ENCODE measurements at places on chromosomes 3 and 15.

DNA sequence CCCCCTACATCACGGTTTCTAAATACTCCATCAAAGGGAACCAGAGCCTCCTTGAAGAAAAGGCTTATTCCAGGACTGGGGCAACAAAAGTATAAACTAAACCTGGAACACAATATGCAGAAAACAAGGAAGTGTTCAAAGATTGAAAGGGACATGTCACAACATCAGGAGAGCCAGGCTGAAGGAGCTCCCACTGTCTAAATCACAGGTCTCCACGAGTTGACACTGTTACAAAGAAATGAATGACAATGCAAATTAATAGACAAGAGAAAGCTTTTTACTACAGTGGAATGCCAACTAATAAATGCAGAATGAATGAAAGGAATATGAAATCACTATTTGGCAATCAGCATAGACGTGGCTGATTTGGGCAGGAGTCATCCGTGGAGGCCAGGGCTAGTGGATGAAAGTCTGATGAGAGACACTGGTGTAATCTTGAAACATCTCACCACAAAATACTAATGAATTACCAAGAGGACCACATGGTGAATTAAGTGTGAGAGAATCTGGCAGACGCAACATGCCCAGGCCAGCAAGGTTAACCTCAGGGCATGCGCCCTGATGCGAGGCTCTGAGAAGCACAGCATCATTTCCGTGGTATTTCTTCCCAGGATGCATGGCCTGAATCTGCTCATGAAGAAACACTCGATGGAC is 123.8 kb upstream of the TJP1 start:
- DNase-seq = no peak

DNA sequence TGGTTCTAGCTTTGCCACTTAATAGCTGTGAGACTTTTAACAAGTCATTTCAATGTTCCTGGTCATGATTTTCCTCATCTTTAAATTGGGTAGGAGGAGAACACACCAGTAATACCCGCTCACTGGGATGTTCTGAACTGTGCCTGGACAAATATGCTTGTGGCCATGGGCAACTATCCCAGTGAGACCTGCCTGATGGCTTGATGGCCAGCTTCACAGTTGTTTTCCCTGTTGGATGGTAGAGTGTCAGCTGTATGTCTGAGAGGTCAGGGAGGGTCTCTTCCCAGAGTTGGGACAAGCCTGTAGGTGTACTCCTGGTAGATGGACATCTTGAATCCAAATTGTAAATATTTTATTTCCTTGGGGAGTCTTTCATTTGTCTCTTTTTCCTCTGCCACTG is 92.5 kb upstream of the PFN2 start:
- no peak for DNase-seq

DNA sequence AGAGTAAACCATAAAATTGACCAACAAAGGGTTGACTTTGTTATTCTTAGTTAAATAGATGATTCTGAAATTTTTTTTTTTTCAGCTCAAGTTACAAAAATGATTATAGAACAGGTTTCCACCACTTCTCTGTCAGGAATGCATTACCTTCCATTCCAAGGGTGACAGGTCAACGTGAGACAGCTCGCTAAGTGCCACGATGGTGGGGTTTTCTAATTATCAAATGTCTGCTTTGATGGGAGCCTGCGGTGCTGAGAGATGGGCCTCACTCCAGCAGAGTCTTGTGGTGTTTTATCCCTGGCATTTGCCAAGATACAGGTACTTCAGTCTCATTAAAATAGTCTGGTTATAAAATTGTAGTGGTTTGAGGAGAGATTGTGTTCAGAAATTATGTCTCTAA is 80.3 kb downstream of the CGNL1 start:
- DNase-seq = no peak

GRCh38 chr3:87625876-87626275 is 349.5 kb upstream of the POU1F1 start:
- DNase-seq = no peak

DNA sequence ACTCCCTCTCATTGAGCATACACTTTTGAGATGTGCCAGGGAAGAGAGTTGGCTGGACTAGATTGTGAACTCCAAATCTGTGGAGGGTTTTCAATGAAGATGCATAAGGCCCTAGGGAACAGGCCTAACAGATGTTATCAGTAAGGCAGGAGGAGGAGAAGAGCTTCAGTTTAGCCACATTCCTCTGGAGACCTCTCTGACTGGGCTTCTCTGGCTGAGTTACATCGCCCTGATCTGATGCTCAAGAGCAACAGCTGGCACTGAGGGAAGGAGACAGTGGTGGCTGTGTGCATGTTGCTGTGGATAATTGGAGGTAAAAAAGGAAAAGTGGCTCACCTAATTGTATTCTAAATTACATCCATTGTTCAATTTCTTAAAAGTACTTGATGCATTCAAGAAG is 206.4 kb upstream of the CFAP20DC start:
- DNase-seq = no peak

DNA sequence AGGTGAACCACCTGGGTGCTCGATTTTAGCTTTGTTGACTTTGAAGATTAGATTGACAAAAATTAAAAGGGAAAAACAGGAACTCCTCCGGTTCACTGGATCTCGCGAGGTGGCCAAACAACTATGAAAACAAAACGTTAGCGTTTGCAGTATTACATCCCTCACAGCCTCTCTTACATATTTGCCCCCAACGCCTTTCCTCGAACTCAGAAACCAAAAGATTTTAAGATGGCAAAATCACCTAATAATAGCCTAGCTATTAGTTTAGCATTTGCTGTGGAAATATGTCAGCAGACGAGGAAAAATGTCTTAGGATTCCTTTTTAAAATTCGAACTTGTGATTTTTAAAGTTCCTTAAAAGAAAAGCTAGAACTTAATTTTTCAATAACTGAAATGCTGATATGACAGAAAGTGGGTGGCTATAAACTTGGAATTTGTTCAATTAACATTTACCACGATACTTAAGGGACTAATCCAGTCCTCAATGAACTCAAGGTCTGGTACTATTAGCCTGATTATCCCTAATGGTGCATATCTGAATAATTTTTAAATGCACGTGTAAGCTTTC is 491 bp upstream of the SENP7 start:
- DNase-seq = no peak

GRCh38 chr15:55907797-55908196 is 85.6 kb downstream of the NEDD4 start:
- no peak for DNase-seq

- DNase-seq = no peak
Measured at GRCh38 chr3:45272032-45272810, 46.1 kb upstream of the TMEM158 start.

DNA sequence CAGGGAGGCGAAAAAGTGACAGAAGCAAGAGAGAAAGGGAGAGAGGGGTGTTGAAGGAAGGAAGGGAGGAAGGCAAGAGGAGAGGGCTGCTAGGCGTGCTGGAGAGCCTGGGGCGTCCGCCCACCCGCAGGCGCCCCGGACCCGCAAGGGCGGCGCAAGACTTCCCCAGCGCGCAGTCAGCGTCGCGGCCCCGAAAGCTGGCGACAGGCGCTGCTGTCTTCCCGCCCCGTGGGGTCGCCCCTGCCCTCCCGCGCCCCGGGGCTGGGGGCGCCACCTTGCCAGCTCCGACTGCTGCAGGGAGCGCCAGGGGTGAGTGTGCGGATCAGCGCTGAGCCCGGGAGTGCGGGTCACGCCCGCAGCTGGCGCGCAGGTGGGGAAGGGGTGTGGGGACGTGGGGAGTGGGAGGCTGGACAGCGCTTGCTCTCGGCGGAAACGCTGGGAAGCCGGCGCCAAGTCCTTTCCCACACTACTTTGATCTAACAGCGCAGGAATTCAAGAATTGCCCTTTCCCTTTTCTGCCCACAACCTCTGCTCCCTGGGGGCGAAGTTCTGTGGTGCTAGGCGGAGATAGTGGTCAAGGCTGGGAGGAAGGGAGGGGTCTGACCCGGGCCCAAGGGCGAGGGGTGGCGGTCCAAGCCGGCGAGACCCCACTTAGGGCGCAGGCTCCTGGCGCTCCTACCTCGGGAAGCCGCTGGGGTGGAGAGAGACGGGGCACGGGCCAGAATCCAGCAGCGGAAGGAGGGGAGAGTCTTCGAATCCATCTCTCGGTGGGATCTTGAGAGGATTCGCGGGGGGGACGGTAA is 266.1 kb downstream of the CGGBP1 start:
- DNase-seq = no peak

- no peak for DNase-seq
Measured at GRCh38 chr15:90807074-90807785, 61.2 kb upstream of the FURIN start.

- DNase-seq = no peak
Measured at GRCh38 chr3:172478116-172478515, 29.9 kb upstream of the GHSR start.

- DNase-seq = no peak
Measured at GRCh38 chr15:32993285-32993684, 201.2 kb downstream of the FMN1 start.

GRCh38 chr15:55799291-55800212 is 56.6 kb upstream of the PRTG start:
- no peak for DNase-seq

DNA sequence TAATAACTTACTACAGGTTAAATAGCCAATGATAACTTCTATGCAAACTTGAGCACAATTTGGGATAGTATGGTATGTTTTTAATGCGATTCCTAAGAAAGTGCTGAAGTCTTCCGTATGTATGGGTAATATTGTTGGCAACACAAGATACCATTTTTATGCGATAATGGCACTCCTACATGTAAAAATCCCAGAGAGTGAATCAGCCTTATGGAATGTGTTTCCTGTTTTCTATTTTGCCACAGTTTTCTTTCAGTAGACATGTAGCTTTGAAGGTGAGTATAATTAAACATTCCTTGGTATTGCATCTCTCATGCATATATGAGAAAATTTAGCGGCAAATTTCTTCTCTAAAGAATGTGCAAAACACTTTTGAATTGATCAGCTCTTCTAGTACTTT is 396.8 kb upstream of the AZI2 start:
- DNase-seq = no peak

GRCh38 chr3:181912384-181912783 is 200.7 kb downstream of the SOX2 start:
- no peak for DNase-seq

GRCh38 chr3:181230258-181230657 is 240.7 kb upstream of the DNAJC19 start:
- no peak for DNase-seq

DNA sequence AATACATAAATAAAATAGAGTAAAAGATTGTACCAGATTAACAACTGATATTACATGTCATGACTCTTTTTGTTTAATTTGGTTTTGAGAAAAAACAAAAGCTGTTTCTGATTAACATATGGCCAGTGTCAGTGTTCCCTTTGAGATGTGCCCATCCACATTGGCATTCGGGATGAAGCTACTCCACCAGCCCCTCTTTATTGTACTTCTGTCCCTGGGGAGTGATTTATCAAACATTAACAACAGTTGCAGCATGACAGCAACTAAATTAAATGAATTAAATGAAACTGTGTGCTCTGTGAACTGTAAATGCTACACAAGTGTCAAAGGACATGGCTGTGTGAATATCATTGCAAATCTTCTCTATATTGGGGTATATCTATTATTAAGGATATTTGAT is 25.9 kb upstream of the MTMR10 start:
- no peak for DNase-seq

DNA sequence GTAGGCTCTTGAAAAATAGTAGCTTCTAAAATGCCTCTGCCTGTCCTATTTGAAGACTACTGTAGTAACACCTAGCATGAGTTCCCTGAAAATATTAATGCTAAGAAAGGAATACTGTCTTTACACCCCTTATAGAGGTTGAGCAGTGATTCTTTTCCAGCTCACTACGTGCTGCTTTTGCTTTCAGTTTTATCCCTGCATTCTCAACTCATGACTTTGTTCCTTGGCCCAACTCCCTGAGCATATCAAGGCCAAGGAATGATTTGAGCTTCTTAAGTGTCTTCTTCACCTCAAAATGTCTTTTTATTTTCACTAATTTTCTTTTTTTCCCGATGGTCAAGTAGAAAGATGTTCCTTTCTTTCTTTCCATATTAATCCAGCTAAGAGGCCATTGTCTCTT is 16.5 kb upstream of the P2RY13 start:
- no peak for DNase-seq

DNA sequence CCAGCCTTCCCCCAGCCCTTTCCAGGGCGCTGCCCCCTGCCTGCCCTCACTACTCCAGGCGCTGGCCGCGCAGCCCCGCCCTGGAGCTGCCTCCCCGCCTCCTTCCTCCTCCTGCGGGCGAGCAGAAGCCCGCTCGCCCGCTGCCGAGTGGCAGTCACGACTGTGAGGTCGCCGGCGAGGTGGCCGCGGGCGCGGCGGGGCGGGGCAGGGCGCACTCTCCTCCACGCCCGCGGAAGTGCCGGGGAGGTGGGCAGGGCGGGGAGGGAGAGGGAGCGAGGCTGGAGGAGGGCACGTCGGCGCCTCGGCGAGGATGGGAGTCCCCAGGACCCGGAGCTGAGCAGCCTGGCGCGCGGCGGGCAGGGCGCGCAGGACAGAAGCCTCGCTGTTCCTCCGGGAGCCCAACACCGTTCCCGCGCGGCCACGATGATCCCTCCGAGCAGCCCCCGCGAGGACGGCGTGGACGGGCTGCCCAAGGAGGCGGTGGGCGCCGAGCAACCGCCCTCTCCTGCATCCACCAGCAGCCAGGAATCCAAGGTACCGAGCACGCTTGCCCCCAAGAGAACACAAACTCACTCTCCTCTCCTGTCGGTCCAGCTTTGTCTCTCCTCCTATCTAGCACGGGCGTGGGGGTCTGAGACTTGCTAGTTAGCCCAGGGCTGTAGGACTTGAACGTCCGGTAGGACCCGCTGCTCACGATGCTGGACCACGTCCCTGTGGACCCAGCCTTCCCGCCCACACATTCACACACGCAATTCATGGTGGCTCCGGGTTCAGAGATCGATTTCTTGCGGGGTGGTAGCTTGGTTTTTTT is at the start of gene STAC:
STAC (plus strand) TSS at position 284 of the 811 bp plus-strand sequence; CDS start at position 424, 140 bp downstream.
- no peak for DNase-seq

- DNase-seq = no peak
Measured at GRCh38 chr3:63895422-63896189, 16.6 kb downstream of the SCAANT1 start.

GRCh38 chr15:52394118-52394517 is 98.5 kb upstream of the MYO5C start:
- no peak for DNase-seq

DNA sequence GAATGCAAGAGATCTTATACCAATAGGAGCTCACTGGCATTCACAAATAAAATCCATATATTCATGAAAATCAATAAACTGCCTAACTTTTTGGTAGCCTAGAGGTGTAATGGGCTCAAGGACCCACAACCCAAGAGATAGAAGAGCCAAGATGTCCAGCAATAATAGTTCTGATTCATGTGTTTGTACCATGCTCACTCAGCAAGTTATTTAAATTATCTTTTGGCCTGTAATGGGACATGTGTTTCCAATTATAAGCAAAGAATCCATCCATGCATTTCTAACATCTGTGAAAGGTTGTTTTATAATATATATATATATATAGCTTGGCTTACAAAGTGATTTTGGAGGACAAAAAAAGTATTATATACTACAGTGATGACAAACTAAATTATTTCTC is 29.7 kb upstream of the SHC4 start:
- no peak for DNase-seq

Data from activated CD4-positive, alpha-beta T cell treated with anti-CD3 and anti-CD28 coated beads for 4 hours (primary cell).